ENCODE measurements at places on chromosomes 16 and 17.

GRCh38 chr17:46009681-46010596 lies 10.9 kb downstream of the STH start:
- no peak for DNase-seq

GRCh38 chr17:75109407-75110233 lies at the start of gene ARMC7:
ARMC7 (plus strand) TSS chr17:75109969; CDS start chr17:75110289, 320 bp downstream.
- DNase-seq = peak; percentile 69

GRCh38 chr17:65415991-65416390 lies 145.5 kb downstream of the AXIN2 start:
- DNase-seq = no peak

DNA sequence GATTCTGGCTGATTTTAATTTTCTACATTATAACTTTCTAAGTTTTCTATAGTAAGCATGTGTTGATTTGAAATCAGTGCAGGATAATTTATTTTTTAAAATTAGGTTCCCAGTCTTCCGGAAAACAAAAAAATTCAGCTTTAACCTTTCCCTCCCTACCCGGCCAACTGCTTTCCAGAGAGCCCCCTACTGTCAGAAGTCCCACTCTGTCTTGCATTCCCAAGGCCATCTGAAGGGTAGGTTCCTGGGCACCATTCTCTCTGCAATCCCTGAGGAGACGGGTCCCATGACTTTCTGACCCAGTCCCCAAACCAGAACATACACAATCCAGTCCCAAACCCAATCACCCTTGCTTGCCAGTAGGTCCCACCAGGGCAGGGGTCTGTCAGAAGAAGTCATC lies 200.3 kb downstream of the CYLD start:
- DNase-seq = no peak

DNA sequence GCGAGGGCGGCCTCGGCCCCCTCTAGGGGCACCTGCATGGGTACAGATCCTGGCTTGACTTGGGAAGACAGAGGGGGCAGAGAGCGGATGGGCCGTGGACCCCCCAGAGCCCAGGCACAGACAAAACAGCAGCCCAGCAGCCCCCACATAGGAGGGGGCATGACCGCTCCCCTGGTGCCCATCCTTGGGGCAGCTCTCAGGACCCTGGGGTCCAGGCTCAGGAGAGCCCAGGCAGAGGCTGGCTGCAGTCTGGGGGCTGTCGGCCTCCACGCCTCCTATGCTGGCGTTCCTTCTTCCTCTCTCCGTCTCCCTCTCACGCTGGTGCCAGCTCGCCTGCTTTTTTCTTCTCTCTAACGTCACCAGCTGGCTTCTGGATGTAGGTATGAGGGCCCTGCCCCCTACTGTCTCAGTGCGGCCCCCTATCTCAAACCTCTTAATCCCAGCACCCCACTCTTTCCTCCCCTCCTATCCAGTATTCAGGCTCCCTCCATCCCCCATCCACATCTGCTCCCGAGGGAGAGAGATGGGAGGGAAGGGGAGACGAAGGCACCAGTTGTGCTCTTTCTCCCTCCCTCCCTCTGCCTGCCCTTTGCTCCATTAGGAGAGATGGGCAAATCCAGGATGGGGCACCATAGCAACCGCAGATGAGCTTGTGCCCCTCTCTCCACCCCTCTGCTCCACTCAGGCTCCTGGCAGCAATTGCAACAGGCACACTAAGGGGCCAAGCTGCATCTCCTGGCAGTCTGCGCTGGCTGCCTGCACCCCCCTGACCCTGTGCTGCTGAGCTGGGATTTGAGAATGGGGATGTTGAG lies at the start of gene GPR179:
Gene GPR179, minus strand, starts transcription at position 349 of the 812 bp plus-strand sequence. Its CDS starts 167 bp downstream, at position 182.
- DNase-seq = no peak

GRCh38 chr17:66564992-66565465 lies 262.6 kb downstream of the PRKCA start:
- no peak for DNase-seq

DNA sequence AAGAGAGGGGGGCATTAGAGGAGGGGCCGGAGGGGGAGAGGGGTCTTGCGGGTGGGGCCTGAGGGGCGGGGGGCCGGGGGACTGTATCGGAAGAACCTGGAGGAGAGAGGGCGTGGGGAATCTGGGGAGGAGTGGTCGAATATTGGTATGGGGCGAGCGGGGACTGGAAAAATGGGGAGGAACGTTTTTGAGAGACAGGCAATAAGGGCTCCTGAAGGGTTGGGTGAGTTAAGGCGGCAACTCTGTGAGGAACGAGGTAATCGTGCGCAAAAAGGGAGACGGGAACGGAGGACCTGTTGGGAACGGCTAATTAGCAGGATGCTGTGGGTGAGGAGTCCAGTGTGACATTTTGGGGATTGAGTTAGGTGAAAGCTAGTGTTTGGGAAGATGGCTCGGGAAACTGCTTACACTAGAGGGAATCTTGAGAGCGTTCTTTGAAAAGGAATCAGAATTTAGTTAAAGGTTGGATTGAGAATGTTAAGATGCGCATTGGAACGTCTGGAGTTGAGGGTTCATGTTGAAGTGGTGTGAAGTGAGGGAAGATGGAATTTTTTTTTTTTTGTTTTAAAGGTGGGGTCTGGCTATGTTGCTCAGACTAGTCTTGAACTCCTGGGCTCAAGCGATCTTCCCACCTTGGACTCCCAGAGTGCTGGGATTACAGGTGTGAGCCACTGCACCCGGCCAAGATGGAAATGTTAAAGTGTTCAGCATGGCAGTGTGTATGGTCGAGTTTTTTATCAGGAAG lies 662 bp downstream of the WIPF2 start:
- DNase-seq = peak; percentile 7

GRCh38 chr17:1693339-1693738 lies 8.7 kb upstream of the PRPF8 start:
- no peak for DNase-seq

DNA sequence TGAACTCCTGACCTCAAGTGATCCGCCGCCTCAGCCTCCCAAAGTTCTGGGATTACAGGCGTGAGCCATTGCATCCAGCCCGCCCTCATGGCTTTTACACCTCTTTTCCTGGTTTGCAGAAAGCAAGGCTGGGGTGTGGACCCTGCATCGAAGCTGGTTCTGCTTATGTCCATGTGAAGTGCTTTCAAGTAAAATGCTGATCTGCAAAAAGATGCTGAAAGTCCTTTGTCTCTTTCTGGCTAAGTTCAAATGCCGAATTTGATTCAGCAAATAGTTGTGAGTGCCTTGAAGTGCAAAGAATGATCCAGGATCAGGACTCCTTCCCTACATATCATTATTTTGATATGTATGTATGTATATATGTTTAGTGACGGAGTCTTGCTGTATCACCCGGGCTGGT lies 17.1 kb downstream of the NAA60 start:
- no peak for DNase-seq

GRCh38 chr17:74298778-74299177 lies 24.7 kb downstream of the DNAI2 start:
- DNase-seq = no peak

- DNase-seq = peak; percentile 31
Observed at GRCh38 chr17:64599187-64599676, 62.9 kb downstream of the SMURF2 start.

- DNase-seq = no peak
Observed at GRCh38 chr17:58002154-58002948, 4.7 kb downstream of the SRSF1 start.

DNA sequence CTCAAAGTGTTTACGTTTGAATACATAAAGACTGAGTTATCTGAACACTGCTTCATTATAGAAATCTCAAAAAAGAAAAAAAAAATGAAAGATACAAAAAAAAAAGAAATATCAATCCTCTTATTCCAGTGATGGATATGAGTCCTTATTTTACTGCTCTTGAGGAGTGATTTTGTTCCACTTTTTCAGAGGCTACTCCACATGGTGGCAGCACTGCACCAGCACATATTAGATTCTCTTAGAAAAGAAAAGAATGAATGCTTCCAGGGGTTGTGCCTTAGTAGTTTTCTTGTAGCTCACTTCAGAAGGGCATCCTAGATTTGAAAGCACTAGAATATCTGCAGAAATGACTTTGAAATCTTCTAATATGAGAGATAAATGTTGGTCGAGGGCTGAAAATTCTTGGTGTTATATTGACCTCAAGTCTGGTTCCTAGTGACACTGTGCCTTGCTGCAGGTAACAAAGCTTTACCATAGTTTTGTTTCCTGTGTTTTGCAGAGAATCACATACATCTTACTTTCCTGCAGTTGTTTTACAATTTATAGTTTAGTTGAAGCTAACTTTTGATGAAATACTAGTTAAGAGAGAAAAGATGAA lies 25.9 kb downstream of the AP2B1 start:
- DNase-seq = no peak

DNA sequence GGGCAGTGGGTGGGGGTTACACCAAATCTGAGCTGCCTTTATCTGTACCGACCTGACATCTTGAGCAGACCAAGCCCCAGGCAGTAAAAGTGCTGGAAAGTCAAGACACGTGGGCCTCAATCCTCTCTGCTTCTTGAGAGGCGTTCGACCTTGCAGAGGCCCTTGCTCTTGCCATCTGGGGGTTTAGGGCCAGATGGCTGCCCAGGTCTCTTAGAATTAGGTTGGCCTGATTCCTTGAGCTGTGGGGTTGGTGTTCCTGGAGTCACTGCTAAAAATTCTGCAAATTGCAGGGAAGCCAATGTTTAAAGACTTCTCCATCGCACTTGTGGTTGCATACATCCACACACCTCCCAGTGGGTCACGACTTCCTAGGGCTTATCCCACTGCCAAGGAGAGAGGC lies 238.2 kb upstream of the ASIC2 start:
- no peak for DNase-seq

DNA sequence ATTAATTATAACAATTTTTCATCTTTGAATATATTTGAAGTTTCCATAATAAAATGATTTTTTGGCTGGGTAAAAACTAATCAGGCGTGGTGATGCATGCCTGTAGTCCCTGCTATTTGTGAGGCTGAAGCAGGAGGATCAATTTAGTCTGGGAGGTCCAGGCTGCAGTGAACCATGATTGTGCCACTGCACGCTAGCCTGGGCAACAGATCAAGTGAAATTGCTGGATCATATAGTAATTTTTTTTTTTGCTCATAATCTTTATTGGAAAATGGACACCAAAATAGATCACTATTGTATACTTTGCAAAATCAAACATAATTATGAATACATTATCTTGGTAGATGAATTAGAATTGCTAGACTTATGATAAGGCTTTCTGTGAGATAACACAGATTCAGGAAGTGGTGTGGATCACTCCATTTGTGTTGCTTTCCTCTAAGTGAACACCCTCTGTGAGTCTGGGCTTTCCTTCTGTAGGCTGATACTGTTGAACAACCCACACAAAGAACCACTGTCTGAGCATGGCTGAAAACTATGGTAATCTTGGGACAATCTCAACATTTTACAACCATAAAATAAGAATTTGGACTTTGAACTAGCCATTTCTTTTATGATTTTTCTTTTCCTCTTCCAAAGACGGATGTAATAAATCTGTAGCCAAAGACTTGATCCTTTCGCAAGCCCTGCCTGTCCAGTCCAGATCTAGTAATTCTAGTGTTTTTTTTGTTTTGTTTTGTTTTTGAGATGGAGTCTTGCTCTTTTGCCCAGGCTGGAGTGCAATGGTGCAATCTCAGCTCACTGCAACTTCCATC lies 5.6 kb upstream of the ST3GAL2 start:
- no peak for DNase-seq

- no peak for DNase-seq
Observed at GRCh38 chr17:2067608-2068024, 12.7 kb downstream of the HIC1 start.
